Urothelium cell line (cell line): ENCODE measurements at places on chromosomes 5 and 9.

GRCh38 chr9:37984672-37985611 lies 81.0 kb upstream of the SLC25A51 start:
- no peak for DNase-seq

DNA sequence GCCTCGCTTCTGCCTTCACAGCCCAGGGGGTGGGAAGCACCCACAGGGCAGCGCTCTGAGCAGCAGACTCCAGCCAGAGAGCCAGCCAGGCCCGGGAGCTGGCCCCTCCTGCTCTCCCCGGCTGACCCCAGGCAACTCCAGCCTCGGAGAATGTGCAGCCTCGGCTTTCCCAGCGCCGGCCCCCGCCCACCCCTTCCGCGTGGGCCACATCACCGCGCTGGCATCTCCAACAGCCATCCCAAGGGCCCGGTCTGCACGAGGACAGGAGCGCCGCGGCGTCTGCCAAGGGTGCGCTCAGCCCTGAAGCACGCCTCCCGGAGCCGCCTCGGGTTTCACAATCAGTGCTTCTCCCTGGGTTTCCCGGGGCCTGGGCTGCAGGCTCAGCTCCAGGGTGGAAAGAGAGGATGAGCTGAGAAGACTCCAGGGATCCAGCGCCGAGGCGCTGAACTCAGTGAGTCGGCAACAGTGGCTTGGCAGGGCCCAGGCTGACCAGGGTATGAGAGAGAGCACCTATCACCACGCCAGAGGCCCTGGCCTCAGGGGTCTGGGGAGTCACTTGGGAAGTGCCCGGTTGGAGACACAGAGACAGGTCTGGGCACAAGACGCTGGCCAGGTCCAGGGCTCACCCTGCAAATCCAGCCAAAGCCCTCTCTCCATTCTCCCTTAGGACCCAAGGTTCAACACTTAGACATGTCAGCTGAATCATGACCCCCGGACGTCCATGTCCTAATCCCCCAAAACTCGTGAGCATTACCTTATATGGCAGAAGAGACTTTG lies 79.6 kb downstream of the ADAMTS2 start:
- DNase-seq = peak; percentile 89

- DNase-seq = no peak
Measured at GRCh38 chr9:21357479-21358460, 7.1 kb upstream of the IFNA6 start.

- no peak for DNase-seq
Measured at GRCh38 chr5:68251386-68251785, 35.8 kb downstream of the PIK3R1 start.

- peak; percentile 78 for DNase-seq
Measured at GRCh38 chr5:168288349-168289245, 2.8 kb upstream of the WWC1 start.

DNA sequence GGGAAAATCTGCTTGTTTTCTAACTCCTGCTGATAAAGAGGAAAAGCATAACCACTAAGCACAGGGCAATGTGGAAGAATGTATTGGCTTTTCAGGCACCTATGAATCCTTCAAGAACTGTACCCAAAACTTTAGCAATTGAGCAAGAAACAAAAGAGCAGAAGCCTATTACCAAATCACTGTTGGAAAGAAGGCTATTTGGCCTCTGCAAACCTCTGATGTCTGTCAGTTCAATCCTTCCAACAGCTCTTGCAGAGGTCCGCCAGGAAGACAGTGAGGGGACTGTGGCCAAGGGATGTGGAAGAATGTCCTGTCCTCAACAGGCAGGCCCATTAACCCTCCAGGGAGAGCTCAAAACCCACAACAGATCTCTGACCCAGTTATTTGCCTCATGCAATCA lies 328.6 kb downstream of the ENC1 start:
- DNase-seq = no peak

DNA sequence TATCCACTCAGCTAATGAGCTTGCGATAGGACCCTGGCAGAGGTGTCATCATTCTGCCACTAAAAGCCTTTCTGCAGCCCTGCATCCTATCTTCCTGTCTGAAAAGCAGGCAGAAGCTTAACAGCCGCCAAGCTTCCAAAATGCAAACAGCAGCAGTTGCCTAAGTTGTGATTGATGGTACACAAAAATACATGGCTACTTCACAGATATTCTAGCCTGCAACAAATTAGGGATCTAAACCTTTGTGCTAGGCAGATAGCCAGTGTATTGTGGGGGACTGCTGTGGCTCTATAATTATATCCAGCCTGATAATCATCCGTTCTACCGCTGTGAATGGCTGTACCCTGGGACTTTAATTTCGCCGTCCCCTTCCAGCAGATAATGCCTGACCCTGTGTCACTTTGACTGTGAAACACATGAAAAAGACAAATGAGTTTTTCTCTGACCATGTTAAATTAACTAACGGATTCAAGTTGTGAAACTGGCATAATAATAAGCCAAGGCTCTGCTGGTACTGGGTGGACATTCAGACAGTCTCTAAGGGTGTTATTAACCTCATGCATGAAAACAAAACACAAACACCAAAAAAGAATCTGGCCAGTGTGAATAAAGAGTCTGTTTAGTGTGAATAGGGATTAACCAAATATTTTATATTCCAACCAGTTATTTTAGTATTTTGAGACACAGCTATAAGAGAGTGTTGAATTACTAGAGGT lies 45.9 kb downstream of the SEMA6A start:
- DNase-seq = no peak

GRCh38 chr5:77797136-77797535 lies 21.0 kb upstream of the TBCA start:
- DNase-seq = no peak

DNA sequence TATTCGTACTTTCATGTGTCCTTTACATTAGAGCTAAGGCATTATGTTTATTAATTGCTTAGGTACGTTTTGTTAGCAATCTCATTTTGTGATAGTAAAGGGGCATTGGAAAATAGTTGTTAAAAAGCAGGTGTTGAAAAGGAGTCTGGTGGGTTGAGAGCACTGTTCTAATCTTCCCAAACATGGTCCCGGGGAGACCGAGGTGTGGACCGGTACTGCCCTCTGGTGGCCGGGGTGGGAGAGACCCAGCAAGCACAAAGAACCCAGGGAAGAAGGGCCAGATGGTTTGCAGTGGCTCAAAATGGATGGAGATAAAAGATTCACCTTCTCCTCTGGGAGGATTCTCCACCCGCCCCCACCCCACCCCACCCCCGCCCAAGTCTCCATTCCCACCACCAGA lies 26.1 kb downstream of the IDNK start:
- peak; percentile 76 for DNase-seq
